Activated effector memory CD4-positive, alpha-beta T cell treated with Interleukin-2 at 50 U/mL for 16 hours (primary cell): ENCODE measurements at places on chromosomes 3 and 15.

DNA sequence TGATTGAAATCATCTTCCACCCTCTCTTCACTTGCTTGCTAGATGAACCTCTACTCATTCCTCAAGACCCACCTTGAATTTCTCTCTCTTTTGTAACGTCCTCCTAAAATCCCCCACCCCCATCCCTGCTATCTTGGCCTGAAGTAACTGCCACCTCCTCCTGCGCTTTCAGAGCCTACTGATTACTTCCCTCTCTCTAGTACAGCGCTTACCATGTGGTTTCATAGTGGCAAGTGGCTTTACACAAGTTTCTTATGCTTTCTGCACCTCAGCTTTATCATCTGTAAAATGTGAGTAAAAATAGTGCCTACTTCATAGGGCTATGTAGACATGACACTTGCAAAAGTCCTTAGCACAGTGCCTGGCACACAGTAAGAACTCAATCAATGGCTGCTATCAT lies 28.7 kb upstream of the DAZL start:
- DNase-seq: no peak

DNA sequence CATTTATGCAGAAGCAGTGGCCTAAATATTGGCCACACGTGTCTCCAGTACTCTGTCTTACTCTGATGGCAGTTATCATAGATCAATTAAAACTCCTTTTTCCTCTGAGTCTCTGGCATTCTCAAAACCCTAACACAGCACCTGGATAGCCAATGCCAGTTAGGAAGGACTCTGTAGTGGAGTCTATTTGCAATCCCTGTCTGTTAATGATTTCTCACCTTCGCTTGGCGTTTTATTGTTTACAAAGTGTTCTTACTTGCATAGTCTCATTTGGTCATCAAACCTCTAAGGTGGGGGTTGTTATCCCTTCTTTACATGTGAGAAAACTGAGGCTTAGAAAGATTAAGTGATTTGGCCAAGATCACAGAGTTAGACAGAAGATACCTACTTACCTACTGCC lies 258.8 kb downstream of the IL5RA start:
- DNase-seq: no peak

DNA sequence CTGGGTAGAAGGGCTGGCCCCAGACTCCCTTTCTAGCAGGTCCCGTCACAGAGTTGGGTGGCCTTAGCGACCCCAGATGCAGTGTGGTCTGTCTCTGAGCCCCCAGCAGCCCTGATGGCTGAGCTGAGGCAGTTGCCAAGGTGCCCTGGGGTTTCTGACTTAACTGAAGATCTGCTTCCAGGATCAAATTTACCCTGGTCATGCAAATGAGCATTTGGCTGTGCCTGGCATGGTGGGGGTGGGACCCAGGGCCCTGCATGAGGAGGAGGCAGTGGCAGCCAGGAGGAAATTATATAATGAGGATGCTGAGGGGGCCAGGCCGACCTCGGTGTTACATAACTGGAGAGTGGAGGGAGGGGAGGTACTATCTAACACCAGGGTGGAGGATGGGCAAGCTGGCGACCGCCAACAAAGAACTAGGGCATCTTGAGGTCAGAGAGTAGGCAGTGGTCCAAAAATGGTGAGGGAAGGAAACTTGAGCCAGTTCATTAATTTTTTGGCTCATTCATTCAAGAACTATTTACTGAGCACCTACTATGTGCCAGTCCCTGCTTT lies 16.4 kb downstream of the PLEKHO2 start:
- no peak for DNase-seq

- no peak for DNase-seq
These were observed 390.3 kb upstream of the DPH6 start for GRCh38 chr15:35936284-35936683.

DNA sequence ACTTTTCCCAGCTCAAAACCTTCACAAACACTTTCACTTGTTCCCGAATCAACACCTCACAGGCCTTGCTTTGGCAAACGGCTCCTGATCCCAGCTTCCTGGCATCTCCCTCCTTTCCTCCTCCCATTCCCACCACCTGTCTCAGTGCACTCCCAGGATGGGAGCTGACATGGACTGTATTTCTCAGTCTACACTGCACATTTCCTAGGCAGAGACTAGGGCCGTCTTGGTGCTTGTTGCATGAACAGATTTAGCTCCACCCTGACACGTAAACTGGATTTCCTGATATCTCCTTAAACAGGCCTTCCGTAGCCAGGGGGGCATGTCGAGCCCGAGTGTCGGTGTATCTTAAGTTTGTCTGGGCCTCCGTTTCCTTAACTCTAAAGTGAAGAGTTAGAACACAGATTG lies 790 bp upstream of the WHAMM start:
- no peak for DNase-seq

GRCh38 chr15:50140983-50141382 lies 21.9 kb upstream of the ATP8B4 start:
- DNase-seq: no peak

GRCh38 chr3:117547956-117548550 lies 838.5 kb downstream of the TUSC7 start:
- no peak for DNase-seq

- no peak for DNase-seq
These were observed 4.7 kb upstream of the KPNA4 start for GRCh38 chr3:160569894-160570652.

GRCh38 chr15:82539691-82540054 lies 584 bp downstream of the RPS17 start:
- DNase-seq: no peak

GRCh38 chr15:26670116-26670515 lies 102.8 kb downstream of the GABRB3 start:
- no peak for DNase-seq

DNA sequence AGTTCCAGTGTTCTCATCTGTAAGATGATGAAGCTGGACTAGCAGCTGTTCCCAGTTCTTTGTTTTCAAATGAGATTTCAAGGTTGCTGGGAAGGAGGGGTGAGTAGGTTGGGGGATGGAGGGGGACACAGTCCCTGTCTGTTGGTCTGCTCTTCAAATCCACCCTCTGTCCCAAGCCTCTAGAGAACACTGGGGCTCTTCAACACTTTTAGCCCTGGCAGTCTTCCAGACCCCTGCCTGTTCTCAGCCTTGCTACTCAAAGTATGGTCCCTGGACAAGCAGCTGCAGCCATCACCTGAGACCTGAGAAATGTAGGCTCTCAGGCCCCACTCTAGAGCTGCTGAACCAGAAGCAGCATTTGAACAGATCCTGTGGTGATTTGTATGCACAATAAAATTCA lies 41.3 kb downstream of the NEK11 start:
- no peak for DNase-seq

GRCh38 chr3:19432669-19433068 lies 284.4 kb downstream of the KCNH8 start:
- no peak for DNase-seq

DNA sequence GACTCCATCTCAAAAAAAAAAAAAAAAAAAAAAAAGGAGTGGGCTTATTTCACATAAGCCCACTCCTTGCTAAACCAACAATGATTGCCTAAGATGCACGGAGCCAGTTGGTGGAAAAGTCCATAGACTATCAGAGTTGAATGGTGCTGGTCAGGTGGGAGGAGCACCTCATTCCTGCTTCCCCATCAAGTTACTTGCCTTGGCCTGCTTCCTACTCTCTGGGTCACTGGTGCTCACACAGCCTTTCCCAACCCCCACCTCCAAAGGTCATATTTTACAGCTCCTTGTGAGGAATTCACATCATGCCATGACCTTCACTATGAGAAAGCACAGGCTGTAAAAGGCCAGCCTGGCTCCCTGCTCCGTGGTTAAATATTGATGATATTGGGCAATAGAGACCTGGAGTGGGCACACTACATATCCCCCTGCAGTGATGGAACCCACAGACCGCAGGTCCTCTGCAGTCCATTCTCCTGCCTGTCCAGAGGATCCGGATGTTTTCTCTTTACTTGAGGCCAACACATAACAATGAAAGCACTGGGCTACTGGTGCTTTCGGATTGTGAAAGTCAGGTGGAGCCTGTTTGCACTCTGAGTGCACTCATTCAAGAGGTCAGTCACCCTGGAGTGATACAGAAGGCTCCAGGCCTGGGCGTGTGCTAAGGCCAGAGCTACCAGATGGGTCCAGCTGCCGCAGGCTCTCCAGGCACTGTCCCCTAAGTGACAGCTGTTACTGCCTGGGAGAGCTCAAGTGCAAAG lies at the start of gene SLC51B:
SLC51B (plus strand) TSS at position 664 of the 758 bp plus-strand sequence. CDS start 4,618 bp downstream, outside the sequence.
- no peak for DNase-seq

DNA sequence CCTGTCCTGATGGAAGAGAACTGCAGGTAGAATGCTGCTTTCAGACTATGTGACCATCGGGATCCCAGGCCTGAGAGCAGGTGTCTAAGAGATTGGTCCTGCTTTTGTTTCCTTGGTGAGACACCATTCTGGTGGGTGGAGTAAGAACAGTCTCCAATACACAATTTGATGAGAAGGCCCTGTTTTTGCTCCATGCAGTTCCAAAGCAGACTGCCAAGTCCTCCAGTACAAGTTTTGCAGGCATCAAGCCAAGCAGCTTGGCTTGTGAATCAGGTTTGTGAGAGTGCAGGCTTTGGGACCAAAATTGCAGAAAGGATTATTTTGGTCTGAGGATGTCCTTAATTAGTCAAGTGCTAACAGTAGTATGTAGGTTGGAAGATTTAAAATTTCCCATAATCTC lies 381.6 kb downstream of the FOXP1 start:
- no peak for DNase-seq

DNA sequence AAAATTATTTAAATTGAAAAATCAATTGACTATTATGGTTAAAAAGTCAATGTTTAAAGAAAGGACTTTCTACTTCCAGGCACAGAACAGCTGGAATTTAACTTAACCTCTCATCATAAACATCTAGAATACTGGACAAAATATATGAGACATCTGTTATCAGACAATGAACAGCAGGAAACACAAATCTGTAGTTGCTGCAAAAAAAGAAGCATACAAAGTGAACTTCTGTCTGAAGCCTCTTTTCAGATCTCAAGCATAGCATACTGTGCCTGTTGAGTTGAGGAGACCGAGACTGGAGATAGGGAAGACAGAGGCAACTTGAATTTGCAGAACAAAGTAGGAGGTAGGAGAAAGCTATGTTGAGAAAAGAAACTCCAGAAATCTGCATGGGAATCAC lies 140.0 kb upstream of the CBLB start:
- no peak for DNase-seq
